ENCODE measurements at places on chromosomes 3 and 15.

- no peak for DNase-seq
Observed at GRCh38 chr3:189664311-189664710, 33.1 kb downstream of the TP63 start.

DNA sequence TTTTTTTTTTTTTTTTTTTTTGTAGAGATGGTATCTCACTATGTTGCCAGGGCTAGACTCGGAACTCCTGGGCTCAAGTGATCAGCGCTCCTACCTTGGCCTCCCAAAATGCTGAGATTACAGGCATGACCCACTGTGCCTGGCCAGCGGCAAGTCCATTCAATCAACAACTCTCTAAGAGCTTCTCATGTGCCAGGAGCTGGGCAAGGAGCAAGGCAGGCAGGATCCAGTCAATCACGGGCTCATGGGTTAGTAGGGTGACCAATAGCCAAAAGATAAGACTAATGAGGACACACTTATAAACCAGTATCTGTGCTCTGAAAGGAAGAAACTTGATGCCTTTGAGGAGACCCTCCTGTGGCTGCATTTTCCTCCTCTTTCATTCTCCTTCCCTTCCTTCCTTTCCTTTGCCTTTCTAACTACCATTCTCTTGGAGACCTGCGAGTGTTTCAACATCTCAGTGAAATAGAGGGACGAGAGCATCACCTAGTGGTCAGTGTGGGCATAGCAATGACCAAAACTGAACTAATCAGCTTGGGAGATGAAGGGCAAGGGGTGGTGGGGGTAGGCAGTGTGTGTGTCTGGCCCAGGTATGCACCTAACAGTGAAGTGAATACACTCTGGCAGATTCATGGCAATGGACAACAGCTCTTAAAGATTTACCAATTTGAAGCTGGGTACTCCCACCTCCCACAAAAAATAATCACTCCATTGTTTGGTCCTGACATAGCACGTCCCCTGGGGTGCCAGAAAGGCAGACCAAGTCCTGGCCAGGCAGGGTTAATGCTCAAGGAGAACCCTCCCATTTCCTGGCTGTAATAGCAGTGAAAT lies 6.3 kb downstream of the RPP25 start:
- peak; percentile 73 for DNase-seq

DNA sequence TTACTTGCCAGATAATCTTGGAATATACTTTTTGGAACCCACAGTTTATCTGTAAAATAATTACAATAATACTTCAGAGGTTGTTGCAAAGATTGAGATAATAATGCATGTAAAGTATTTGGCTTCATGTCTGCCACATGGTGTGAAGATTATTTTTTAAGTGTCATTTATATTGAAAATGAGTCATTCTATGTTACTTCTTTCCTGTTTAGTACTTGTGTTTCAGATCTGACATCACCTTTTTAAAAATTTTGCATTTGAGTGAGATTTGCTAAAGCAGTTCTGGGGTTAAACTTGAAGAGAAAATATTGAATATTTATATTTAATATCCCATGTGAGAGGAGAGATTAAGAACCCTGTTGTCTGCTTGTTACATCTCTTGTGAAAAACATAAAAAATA lies 31.2 kb downstream of the IQGAP1 start:
- DNase-seq, result no peak

GRCh38 chr3:57958642-57959422 lies 49.4 kb upstream of the FLNB start:
- DNase-seq, result no peak

GRCh38 chr15:92383519-92384324 lies 10.0 kb upstream of the ST8SIA2 start:
- no peak for DNase-seq

Data from T-cell (primary cell).